ENCODE measurements at places on chromosomes 2 and 18. TPM values are rescaled to one million over a fixed set of nuclear protein-coding genes. Genes with fewer than 3 reads are reported as not detected.

Gene MC2R
- total RNA-seq, result not detected

Gene STPG4
- total RNA-seq, result 0.26 TPM

Gene PSMA8
- total RNA-seq, result not detected

Gene SCN1A
- total RNA-seq, result 8.6 TPM

Gene G6PC2
- total RNA-seq, result not detected

Gene TXNDC2
- not detected for total RNA-seq

Gene NAT8
- not detected for total RNA-seq

Gene TUBB6
- total RNA-seq, result 81.8 TPM

Gene TMEM198
- total RNA-seq, result 16.4 TPM

Gene SLC11A1
- total RNA-seq, result 0.09 TPM

DNA sequence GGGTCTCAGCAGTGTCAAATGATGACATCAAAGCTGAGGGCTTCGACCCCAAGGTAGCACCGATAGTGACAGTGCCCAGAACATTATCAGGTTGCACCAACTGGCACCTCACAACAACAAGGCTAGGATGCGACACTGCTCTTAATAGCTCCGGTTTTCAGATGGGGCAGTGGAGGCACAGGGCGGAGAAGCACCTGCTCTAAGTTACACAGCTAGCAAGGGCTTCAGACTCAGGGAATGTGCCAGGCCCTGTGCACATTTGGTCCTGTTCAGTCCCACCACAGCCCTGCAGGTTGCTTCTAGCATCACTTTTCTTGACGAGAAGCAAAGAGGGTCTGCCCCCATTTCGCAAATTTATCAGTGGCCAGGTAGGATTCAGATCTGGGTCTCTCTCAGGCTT, 74.1 kb downstream of the DGKD start:
- no peak for DNase-seq
- no peaks in the 10 kb centered on the region for H3K4me1 ChIP-seq
- peaks cover 11% of the 10 kb centered on the region for H3K36me3 ChIP-seq
- no peak overlapping the region for H3K27ac ChIP-seq
- H3K4me3 ChIP-seq, result no peak overlapping the region
- H3K27me3 ChIP-seq, result no peaks in the 10 kb centered on the region

GRCh38 chr2:2456721-2457120, 125.6 kb upstream of the MYT1L start:
- H3K4me3 ChIP-seq, result no peak overlapping the region
- no peaks in the 10 kb centered on the region for H3K27me3 ChIP-seq
- no peaks in the 10 kb centered on the region for H3K36me3 ChIP-seq
- no peaks in the 10 kb centered on the region for H3K4me1 ChIP-seq

DNA sequence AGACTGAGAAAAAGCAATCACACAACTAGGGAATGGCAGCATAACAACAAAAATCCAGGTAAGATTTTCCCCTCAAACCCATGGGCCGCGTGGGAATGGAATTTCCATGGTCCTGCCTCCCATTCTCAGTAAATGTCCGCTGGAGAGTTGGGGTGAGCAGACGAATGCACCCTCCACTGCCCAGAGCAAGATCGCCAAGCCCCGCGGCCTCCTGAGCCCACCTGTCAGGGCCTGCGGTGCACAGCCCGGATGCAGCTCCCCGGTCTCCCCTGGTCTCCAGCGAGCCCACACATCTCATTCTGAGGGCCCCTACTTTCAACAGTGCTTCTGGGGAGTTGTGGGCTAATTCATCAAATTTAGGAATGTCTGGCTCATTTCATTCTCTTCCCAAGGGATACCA, 327.4 kb upstream of the HS6ST1 start:
- H3K4me3 ChIP-seq, result no peak overlapping the region
- no peaks in the 10 kb centered on the region for H3K27me3 ChIP-seq
- peaks cover 41% of the 10 kb centered on the region for H3K4me1 ChIP-seq
- peak overlapping the region; percentile 62 for H3K27ac ChIP-seq
- no peaks in the 10 kb centered on the region for H3K36me3 ChIP-seq

DNA sequence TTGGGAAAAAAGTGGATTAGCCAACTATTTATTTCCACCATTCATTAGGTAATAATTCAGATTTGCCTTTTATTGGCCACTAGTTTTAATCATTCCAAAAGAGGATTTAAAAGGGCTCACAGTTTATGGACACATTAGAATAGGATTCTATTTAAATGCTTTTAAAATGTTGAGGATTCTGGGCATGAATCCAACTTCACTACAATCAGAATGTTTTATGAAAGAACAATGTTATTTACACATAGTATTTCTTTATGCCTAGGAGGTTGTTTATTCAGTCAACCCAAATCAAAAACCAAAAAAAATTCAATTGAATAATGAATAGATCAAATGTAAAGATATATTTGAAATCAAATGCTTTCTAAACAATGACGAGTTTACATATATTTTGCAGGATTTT, 232.2 kb downstream of the GULP1 start:
- H3K36me3 ChIP-seq, result peaks cover 4% of the 10 kb centered on the region
- H3K27me3 ChIP-seq, result no peaks in the 10 kb centered on the region

DNA sequence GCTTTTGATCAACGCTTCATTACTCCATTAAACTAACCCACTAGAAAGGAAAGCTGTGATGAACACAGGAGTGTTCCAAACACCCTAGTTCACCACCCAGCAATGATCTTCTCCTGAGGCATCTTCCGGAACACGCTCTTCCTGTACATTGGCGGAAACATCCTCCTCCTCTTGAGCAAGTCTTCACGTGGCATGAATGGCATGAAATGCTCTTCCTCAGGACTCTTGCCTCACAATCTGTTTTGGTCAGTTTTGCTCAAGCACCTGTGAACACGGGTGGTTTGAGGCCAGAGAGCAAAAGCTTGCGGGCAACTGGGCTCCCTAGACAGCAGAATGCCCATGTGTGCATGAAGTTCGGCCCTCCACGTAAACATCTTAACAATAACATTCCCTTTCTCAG, 734.2 kb upstream of the SALL3 start:
- DNase-seq, result no peak
- peaks cover 8% of the 10 kb centered on the region for H3K27me3 ChIP-seq
- H3K27ac ChIP-seq, result peak overlapping the region; percentile 51

DNA sequence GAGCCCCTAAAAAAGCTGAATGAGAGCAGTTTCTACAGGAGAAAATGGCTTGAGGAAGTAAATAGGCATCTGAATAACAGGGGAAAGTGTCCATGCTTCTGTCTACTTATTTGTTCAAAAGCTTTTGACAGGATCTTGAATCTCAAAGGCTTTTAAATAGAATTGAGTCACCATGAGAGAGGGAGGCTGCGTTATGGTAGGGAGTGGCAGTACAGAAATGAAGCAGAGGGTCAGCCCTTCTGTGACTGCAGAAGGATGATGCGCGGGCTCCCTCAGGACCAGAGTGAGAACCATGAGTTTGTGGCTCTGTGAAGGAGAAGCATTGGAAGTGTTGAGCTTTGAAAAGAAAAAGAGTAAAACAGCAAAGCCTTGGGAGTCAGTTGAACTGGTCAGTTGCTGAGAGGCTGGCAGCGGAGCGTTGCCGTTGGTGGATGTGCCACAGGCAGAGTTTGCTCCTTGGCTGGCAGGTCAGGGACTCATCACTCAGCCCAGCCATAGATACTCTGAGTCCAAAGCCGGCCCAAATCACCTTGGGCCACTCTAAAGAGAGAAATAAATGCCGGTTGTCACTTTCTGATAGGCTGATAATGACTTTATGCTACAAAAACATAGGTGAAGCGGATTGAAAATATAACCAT, 17.4 kb downstream of the COPS7B start:
- no peak for DNase-seq
- no peaks in the 10 kb centered on the region for H3K4me1 ChIP-seq
- peaks cover 5% of the 10 kb centered on the region for H3K36me3 ChIP-seq
- no peaks in the 10 kb centered on the region for H3K27me3 ChIP-seq
- H3K27ac ChIP-seq, result no peak overlapping the region
- no peak overlapping the region for H3K4me3 ChIP-seq

GRCh38 chr18:50096766-50097435, 98.0 kb downstream of the MYO5B start:
- H3K27ac ChIP-seq, result no peak overlapping the region
- H3K4me1 ChIP-seq, result peaks cover 8% of the 10 kb centered on the region
- H3K4me3 ChIP-seq, result no peak overlapping the region
- no peak for DNase-seq

DNA sequence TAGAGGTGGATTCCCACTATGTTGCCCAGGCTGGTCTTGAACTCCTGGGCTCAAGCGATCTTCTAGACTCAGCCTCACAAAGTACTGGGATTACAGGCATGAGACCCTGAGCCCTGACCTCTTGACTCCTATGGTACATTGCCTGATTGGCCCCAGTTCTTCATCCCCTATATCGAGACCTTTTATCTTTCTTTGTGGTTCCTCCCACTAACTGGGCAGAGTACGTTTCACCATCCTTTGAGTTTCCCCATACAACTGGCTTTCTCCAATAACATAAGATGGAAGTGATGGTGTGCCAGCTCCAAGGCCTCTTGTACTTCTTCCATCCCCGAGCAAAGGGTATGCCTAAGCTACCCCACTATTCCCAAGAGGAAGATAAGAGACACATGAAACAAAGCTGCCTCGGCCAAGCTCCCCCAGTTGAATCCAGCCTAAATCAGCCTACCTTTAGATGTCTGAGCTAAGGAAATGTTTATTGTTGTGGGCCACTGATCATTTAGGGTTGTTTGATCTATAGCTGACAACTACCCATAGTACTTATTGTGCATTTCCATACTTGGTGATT, 8.3 kb upstream of the TMEM247 start:
- no peak overlapping the region for H3K27ac ChIP-seq
- peaks cover 5% of the 10 kb centered on the region for H3K36me3 ChIP-seq
- no peak overlapping the region for H3K4me3 ChIP-seq
- peaks cover 4% of the 10 kb centered on the region for H3K4me1 ChIP-seq
- peaks cover 5% of the 10 kb centered on the region for H3K27me3 ChIP-seq

DNA sequence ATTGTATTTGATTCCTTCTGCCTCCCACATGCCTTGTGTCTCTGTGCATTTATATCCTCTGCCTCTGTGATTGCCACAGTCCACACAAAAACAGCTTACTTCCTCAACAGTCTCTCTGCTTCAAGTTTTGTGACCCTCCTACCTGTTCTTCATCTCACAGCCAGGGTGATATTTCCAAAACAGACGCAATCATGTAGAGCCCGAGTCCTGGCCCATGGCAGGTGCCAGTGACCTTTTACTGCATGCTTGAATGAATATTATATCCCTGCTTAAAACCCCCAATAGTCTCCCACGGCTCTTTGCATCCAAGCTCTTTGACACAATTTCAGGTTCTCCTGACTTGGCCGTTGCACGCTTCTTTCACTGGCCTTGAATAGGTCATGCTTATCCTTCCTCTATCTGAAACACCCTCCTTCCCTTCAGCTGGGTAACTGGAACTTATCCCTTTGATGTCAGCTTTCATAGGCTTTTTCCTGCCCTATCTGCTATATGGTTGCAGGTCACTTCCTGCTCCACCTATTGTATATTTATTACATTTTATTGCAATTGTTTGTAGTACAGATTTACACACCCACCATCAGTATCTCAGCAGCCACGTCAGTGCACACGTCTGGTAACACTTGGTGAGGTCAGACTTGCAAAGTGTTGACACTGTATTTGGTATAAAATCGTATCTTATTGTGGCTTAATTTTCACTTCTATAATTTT, 29.7 kb upstream of the IL1B start:
- H3K36me3 ChIP-seq, result peaks cover 13% of the 10 kb centered on the region
- peaks cover 3% of the 10 kb centered on the region for H3K27me3 ChIP-seq
- H3K4me3 ChIP-seq, result no peak overlapping the region
- no peaks in the 10 kb centered on the region for H3K4me1 ChIP-seq

- no peak overlapping the region for H3K27ac ChIP-seq
- H3K4me3 ChIP-seq, result no peak overlapping the region
- DNase-seq, result no peak
Measured at GRCh38 chr2:158756976-158757375, 38.1 kb upstream of the DAPL1 start.

DNA sequence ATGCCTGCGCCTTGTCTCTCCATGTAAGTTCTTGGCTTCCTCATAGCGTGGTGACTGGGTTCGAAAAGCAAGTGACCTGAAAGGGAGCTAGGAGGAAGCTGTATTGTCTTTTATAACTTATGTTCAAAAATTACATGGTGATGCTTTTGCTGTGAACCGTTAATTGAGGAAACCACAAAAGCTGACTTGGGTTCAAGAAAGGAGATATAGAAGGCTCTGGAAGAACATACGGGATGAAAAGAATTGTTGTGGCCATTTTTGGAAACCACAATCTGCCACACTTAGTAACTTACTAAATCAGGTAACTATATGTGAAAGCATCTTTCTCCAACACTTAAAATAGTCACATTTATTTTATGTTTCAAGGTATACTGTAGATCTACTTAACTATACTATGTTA, 177.0 kb upstream of the RBMS1 start:
- H3K27me3 ChIP-seq, result no peaks in the 10 kb centered on the region
- peaks cover 19% of the 10 kb centered on the region for H3K4me1 ChIP-seq
- no peak for DNase-seq
- H3K27ac ChIP-seq, result no peak overlapping the region
- H3K36me3 ChIP-seq, result no peaks in the 10 kb centered on the region
- no peak overlapping the region for H3K4me3 ChIP-seq

DNA sequence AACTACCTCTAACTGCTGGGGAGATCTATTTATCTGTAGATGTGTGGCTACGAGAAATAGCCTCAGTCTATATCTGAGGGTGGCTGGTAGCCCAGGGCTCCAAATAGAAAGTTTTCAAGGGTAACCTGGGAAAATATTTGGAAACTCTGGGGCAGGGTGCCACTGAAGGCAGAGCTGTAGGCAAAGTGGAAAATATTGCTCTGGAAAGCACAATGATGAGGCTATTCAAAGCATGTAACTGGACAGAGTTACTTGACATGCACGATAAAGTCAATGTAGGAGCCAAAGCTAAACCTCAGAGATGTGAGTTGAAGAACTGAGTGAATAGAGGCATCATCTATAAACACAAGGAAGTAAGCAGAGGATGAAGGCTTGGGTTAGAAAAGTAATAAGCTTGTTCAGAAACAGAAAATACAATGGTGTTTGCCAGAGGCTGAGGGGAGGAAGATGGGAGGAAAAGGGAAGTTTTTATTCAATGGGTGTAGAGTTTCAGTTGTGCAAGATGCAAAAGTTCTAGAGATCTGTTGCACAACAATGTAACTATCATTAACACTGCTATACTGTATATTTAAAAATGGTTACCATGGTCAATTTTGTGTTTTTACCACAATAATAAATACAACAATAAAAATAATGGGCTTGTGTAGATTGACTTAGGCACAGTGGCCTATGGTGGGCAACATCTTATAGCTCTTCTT, 171.6 kb downstream of the MBD2 start:
- H3K4me3 ChIP-seq, result no peak overlapping the region
- H3K36me3 ChIP-seq, result no peaks in the 10 kb centered on the region
- no peak for DNase-seq
- no peaks in the 10 kb centered on the region for H3K27me3 ChIP-seq

GRCh38 chr2:40824278-40824677, 372.4 kb upstream of the SLC8A1 start:
- no peaks in the 10 kb centered on the region for H3K36me3 ChIP-seq
- H3K27me3 ChIP-seq, result no peaks in the 10 kb centered on the region
- H3K4me1 ChIP-seq, result no peaks in the 10 kb centered on the region
- H3K27ac ChIP-seq, result no peak overlapping the region

GRCh38 chr2:182301093-182301492, 125.7 kb downstream of the PDE1A start:
- H3K27me3 ChIP-seq, result no peaks in the 10 kb centered on the region
- DNase-seq, result no peak
- H3K4me1 ChIP-seq, result peaks cover 14% of the 10 kb centered on the region
- no peak overlapping the region for H3K27ac ChIP-seq

GRCh38 chr2:218648088-218648786, 11.2 kb downstream of the ZNF142 start:
- peak; percentile 52 for DNase-seq
- H3K27me3 ChIP-seq, result no peaks in the 10 kb centered on the region
- H3K27ac ChIP-seq, result no peak overlapping the region
- H3K36me3 ChIP-seq, result peaks cover 11% of the 10 kb centered on the region
